MCF 10A (cell line): ENCODE measurements at places on chromosomes 11 and 22. TPM values are rescaled to one million over a fixed set of nuclear protein-coding genes. Genes with fewer than 3 reads are reported as not detected.

Gene MDK
- 0.49 and 1.8 TPM in 2 replicates for total RNA-seq

Gene SLC1A2
- not detected in 2 replicates for total RNA-seq

Gene NCF4
- total RNA-seq, result not detected in 2 replicates

Gene OTOG
- not detected in 2 replicates for total RNA-seq
